ENCODE measurements at places on chromosomes 11 and 22.

DNA sequence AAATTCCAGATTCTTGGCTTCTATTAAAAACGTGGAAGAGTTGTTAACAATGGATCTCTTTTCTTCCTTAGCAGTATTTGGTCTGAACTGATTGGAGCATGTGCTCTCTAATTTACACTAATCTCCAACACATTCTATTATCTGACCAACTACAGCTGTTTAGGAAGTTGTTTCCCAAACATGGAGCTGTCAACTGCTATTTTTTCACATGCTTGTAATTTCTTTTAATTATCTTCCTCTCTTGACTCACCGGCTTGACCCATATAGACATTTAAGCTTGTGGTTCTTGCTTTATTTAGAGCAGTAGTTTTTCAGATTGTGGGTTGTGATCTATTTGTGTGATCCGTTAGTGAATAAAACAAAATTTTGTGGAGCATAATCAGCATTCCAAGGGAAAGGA, 40.8 kb downstream of the CTNND1 start:
- DNase-seq: no peak

GRCh38 chr11:46565232-46565840, 28.5 kb downstream of the AMBRA1 start:
- no peak for DNase-seq

DNA sequence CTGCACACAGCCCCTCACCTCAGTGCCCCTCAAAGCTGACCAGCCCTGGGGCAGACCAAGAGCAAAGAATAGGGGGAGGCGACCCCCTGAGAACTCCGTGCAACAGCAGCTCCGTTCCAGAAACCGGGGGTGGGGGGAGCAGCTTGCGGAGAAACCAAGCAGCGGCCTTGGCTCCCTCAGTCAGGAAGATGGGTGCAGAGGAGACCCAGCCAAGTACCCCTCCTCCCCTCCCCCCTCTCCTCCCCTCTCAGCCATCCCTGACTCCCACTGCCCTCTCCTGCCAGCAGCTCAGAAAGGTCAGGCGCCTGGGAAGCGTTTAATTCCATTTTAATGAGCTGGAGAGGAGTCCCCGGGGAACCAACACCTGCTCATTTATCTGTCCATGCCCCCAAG, 78.9 kb downstream of the PDE2A start:
- DNase-seq: no peak

DNA sequence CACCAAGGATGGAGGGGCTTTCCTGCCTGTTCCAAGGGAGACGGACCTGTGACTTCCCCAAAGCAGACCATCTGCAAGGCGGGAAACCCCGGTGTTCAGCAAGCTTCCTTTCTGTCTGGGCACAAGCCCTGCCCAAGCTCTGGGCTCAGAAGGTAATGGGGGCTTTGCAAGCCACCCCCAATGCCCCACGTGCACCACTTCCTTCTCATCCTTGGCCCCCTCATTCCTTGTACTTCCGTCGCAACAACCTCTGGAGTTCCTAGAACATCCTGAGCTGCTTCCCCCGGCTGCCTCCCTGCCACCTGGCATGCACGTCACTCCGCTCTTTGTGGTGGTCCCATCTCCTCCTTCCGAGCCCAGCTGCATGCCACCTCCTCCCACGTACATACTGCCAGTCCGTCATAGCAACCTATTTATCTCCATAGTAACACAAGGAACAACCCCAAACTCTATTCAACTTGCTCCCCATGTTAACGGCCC, 3.9 kb downstream of the MYEOV start:
- no peak for DNase-seq

DNA sequence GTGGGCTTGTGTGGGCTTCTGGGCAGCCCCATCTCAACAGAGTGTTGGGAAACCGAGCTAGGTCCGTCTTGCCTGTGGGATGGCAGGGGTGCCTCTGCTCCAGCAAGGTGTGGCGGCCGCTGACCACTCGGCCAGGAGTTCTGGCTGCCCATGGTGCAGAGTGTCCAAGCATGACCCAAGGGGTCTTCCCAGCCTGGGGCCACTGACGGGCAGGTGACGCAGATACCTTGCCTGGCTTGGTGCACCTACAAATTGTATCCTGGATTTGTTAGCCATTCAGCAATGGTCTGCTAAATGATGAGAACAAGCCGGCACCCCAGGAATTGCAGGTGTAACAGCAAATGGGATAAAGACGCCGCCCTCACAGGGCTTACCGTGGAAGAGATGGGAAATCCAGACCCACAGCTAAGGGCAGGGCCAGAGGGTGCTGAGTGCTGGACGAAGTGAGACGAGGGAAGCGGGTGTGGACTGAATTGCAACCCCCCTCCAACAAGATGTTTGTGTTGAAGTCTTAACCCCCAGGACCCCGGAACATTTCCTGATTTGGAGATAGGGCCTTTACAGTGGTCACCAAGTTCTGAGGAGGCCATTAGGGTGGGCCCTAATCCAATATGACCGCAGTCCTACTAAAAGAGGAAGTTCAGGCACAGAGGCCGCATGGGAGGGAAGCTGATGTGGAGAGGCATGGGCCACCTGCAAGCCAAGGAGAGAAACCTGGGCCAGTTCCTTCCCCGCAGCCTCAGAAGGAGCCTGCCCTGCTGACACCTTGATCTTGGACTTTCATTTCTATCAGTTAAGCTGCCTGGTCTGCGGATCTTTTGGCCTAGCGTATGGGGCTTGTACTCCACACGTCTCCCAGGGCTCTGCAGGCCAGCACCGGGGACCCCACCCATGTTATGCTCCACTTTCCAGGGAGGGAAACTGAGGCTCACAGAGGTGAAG, 45.2 kb upstream of the LINC01488 start:
- DNase-seq: no peak

DNA sequence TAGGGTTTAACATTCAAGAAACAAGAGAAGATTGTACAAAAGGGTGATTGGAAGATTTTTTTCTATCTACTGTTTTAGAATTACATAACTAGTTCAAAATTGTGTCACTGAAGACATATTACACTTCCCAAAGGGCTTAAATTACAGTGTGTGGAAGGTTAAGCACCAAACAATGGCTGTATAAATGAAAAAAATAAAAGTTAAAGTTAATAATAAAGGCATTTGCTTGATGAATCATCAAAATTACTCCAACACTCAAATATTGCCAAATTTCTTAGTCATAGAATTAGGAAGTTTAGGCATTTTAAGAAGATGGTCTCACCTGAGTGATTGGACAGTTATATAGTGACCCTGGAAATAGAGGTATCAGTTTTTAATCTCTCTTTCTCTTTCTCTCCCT, 227.6 kb upstream of the CARD18 start:
- no peak for DNase-seq

DNA sequence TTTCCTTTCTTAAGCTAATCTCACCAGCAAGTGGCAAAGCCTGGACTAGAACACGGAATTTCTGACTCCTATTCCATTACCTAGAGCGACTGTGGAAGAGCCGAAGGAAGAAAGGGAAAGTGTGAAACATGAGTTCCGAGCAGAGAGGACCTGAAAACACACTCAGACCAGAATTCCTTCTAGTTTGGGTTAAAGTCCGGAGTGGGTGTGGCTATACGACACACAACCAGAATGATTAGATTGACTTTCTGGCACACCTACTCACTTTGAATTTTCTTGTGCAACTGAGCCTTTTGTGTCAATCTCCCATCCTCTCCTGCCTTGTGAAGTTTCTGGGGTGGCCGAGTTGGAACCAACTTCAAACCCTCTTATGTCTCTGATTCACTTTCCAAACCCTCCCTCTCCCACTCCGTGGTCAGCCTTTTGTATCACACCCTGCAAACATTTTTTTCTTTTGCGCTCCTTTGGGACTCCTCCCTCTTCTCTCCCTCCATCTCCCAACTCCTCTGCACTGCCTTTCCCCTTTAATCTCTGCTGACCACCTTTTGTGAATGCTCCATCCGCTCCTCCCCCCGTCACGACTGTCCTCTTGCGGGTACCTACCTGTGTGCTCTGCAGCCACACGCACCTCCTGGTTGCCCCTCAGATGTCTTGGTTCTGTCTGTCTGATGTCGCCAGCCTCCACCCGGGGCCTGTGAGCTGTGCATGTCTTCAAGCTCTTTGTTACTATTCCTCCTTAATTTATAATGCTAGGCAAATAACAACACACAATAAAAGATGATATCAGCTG, 86.3 kb upstream of the BLID start:
- no peak for DNase-seq

GRCh38 chr22:45491841-45492240, 10.8 kb upstream of the FBLN1 start:
- DNase-seq: no peak

- DNase-seq: no peak
Measured at GRCh38 chr11:78325274-78325781, 92.3 kb downstream of the GAB2 start.

- DNase-seq: no peak
Measured at GRCh38 chr11:92278791-92279433, 54.3 kb downstream of the FAT3 start.

DNA sequence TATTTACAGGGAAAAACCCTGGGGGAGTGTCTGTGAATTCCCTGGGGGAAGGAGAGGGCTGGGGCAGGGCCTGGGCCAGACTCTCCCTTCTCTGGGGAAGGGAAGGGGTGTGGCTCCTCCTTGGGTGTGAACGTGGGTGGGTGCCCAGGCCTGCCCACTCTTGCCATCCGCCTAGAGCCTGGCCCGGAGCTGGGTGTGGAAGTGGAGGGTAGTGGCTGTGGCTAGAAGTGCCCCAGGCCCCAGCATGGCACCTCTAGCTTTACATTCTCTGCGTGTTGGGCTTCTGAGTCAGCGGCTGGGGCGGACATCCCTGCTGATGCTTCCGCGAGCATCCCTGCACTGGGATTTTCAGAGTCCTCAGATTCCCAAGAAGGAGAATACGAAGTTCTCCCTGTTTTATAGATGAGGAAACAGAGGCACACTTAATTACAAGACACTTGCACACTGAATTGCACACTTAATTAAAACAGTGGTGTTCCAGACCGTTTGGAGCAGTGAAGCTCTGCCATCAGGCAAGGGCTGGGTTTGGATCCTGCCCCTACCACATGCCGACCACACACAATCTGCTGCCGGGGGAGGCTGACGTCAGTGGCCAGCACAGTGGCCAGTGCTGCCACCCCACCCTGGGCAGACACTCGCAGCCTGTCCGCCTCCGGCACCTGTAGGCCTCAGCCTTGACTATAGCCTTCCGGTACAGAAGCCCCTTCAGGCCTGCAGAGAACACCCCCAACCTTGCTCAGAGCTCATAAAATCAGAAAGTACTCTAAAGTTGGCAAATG, 7.6 kb downstream of the BAD start:
- DNase-seq: no peak

DNA sequence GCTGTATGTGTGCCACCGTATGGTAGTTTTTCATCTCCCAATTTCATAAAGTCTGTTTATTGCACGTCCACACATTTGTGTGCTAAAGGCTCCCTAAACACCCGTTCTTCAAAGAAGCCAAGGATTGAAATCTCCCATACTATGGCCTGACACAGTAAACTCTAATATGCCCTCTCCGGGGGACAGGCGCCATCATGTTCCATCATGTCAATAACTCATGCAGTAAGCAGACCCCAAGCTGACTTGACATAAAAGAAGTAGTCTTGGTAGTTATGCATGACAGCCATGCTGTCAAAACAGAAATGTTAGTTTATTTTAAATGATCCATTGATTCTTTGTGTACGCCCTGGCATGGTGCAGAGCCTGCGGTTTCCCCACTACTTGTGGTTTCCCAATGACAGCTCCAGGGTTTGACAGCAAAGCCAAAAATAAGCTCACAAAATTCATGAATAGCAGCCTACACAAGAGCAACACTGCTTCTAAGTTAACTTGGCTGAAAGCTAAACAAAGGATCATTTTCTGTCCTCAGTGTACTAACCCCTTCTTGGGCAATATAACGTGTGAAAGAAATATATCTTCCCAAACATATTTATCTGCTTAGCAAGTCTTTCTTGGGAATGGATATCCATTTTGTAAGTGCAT, 56.5 kb upstream of the CABP7 start:
- DNase-seq: no peak

DNA sequence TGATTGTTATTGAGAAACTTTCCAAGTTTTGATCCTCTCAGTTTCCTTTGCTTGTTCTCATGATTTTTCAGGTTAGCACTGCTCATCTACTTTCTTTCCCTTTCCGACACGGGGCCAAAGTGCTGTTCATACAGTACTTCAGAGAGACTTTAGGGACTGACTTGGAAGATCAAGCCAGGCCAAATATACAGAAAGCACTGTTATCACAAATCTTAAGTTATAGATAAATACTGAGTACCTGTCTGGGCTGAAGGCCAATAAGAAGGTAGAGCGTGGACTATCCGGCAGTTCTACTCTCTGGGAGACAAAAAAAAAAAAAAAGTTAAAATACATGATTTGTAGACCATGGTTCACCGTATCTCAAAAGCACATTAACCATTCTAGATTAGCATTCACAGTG, 46.2 kb downstream of the AMBRA1 start:
- no peak for DNase-seq

DNA sequence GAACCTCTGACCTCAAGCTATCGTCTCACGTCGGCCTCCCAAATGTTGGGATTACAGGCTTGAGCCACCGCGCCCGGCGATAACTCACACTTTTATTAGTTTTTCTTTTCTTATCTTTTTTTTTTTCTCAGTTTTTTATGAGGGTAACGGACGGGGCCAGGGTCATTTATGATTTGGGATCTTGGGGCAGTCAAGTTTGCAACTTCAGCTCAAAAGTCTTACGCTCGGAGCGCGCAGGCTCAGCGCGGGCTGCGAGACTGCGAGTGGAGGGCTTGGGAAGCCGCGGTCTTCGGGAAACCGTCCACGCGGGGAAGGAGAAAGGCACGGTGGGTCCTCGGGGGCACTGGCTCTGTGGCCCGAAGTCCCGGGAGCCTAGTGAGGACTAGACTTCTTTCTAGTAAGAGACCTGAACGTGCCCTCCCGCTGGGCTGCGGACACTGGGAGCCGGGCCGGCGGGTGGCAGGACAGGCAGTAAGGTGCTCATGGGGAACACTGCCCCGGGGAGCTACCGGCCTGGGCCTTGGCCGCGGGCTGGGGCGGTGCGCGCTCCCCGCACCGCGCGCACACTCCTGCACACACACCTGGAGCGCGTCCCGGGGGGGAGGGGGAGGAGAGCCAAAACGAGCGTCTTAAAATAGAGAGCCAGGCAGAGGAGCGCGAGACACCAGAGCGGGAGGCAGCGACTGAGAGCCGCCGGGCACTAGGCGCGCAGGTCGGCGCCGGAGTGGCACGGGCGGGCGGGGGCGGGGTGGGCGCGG, 476 bp upstream of the BARX2 start:
- no peak for DNase-seq

DNA sequence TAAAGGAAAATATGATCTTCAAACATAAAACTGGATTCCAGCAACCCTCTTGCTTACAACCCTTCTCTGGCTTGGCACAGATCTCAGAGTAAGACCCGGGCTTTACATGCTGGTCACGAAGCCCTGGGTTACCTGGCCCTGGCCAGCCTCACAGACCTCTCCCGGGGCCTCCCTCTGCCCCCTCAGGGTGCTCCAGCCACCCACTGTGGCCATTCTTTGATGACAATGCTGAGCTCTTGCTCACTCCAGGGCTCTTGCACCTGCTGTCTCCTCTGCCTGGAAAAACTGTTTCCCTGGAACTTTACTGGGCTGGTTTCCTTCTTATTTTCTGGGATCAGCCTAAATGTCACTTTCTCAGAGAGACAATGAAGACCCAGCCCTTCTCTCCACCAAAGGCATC, 43.9 kb downstream of the C11orf96 start:
- DNase-seq: no peak
